ENCODE measurements at places on chromosomes 6 and 20.

DNA sequence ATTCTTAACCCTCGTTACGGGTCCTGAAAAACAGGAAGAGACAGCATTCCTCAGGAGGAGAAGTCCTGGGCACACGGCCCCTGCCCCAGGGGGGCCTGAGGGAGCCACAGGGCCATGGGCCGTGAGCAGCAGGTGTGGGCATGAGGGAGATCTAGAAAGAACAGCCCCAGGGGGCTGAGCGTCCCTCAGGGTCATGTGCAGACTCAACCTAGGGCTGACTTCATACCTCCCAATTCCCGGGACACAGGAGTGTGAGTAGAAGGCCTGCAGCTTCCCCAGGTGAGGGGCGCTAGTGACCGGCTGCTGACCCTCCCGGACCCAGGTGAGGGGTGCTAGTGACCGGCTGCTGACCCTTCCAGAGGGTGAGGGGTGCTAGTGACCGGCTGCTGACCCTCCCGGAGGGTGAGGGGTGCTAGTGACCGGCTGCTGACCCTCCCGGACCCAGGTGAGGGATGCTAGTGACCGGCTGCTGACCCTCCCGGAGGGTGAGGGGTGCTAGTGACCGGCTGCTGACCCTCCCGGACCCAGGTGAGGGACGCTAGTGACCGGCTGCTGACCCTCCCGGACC, 35.1 kb downstream of the FRMD1 start:
- no peak for DNase-seq

DNA sequence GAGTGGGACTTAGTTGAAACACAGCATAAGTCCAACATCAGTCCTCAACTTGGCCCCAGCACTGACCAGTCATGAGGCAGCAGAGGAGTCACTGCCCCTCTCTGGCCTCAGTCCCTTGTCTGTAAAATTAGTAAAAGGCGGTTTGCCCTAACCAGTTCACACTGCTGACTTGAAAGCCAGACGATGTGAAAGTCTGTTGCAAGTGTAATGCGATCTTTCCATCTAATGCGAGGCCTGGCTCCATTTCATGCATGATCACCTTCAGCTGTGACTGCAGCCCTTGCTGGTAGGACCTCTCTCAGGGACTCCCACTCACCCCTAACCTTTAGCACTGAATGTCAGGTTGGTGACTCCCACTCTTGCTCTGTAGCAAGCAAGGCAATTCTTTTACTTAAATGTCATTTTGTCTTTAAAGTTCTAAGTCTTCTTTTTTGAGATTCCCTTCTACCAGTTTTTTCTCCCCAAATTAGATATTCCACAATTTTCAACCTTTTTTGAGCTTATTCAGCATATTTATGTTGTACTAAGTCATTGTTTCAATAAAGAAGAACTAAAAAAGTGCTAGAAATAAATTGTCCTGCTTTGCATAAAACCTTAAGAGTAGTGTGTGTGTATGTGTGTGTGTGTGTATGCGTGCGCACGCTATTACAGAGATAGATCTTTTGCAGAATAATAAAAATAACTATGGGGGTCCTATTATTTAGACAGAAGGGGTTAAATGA, 245.5 kb downstream of the PACRG start:
- DNase-seq: no peak

DNA sequence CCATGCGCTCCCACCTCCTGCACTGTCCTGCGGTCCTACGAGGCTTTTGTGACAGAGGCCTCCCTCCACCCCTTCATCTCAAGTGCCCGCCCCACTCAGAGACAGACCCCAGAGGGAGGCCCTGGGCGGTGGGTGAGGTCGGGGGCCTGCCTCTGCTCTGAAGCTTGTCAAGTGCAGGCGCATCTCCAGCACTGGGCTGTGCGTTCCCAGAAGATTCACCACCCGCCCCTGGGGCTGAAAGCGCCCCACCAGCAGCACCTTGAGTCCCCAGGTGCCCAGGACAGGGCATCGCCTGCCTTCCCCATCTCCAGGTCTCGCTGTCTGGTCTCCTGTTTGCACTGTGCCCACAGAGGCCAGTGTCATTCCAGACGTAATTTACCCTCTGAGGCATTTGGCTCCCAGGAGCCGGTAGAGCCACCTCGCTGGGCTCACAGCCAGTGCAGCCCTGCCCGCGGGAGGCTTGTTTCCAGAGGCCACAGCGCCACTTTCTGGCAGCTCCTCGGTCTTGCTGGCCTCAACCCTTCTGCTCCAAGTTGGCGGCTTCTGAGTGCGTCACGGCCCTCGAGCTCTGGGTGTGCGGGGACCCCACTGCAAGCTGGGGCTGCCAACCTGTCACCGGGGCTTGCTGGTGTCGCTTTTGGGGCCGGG, 191.1 kb downstream of the TAF4 start:
- no peak for DNase-seq

DNA sequence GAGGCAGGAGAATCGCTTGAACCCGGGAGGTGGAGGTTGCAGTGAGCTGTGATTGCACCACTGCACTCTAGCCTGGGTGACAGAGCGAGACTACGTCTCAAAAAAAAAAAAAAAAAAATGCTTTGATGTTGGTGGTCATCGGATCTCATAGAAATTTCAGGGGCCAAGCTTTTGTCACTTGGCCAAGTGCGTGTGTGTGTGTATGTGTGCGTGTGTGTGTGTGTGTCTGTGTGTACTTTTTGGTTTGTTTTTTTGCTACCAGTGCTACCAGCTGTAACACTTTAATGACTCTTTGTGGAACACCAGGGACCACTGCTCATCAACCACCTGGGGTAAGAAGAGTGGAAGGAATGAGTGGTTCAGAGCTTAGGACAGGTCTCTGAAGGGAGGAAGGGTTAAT, 49.7 kb downstream of the TRAF3IP2 start:
- DNase-seq: no peak

DNA sequence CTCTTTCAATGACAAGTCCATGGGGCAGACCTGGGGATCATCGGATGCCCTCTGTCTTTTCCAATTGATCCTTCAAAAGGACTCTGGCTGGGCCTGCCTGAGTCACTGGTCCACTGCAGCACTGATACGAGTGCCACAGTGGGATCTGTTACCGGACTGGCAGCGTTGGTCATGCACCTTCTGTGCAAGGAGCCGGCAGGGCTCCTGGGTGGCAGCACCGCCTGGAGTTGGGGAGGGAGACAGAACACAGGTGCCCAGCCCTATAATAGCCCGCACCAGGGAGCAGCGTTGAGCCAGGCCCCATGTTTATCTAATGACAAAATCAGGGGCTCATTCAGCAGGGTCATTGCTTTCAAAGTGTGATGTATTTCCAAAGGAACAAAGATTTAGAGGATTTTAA, 64.2 kb upstream of the NXT1 start:
- no peak for DNase-seq

GRCh38 chr6:41306187-41306854, 19.8 kb upstream of the TREM1 start:
- peak; percentile 57 for DNase-seq

GRCh38 chr20:2709205-2709981, 16.8 kb downstream of the EBF4 start:
- no peak for DNase-seq

- DNase-seq: no peak
Measured at GRCh38 chr6:140355476-140355875, 981.0 kb upstream of the CITED2 start.

DNA sequence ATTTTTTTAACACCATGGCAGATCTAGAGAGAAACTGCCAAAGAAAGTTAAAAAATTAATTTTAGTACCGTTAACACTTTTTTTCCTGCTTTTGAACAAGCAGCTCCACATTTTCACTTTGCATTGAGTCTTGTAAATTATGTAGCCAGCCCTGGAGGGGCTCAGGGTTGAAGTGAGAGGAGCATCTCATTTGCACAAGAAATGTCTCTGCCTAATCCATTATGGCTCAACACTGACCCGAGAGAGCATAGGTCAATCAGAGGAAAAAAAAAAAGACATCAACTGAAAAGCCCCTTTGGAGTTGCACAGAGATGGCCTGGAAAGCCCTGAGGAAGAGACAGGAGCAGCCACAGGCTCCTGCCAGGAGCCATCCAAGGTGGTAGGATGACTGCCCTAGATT, 4.3 kb upstream of the SLPI start:
- no peak for DNase-seq

Measured in CD4-positive, alpha-beta T cell treated with Interleukin-15 for 4 hours (primary cell).